ENCODE measurements at places on chromosomes 1 and 21. TPM values are rescaled to one million over a fixed set of nuclear protein-coding genes. Genes with fewer than 3 reads are reported as not detected.
A peak's percentile ranks its signal among the peaks of the same experiment; 100 is the strongest.

The HCRTR1 gene
- total RNA-seq, result not detected

DNA sequence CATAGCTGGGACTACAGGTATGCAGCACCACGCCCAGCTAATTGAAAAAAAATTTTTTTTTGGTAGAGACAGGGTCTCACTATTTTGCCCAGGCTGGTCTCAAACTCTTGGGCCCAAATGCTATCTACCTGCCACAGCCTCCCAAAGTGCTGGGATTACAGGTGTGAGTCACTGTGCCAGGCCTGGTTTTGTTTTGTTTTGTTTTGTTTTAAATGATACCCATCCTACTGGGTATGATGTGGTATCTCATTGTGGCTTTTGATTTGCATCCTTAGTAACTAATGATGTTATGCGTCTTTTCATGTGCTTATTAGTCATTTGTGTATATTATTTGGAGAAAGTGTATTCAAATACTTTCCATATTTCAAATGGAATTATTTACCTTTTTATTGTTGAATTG is 142.3 kb downstream of the VPS13D start:
- no peaks in the 10 kb centered on the region for H3K27me3 ChIP-seq
- DNase-seq, result no peak
- no peaks in the 10 kb centered on the region for H3K36me3 ChIP-seq
- peaks cover 6% of the 10 kb centered on the region for H3K4me1 ChIP-seq
- H3K4me3 ChIP-seq, result no peak overlapping the region

GRCh38 chr1:966135-966703 is at the start of gene PLEKHN1:
PLEKHN1 (plus strand) TSS chr1:966482; CDS start chr1:966532, 50 bp downstream.
- H3K4me3 ChIP-seq, result peak within 1 kb of the TSS; percentile 34
- H3K4me1 ChIP-seq, result peaks cover 9% of the 10 kb centered on the region
- peak within 1 kb of the TSS; percentile 89 for H3K27ac ChIP-seq
- peak; percentile 83 for DNase-seq
- H3K36me3 ChIP-seq, result no peaks in the 10 kb centered on the region

DNA sequence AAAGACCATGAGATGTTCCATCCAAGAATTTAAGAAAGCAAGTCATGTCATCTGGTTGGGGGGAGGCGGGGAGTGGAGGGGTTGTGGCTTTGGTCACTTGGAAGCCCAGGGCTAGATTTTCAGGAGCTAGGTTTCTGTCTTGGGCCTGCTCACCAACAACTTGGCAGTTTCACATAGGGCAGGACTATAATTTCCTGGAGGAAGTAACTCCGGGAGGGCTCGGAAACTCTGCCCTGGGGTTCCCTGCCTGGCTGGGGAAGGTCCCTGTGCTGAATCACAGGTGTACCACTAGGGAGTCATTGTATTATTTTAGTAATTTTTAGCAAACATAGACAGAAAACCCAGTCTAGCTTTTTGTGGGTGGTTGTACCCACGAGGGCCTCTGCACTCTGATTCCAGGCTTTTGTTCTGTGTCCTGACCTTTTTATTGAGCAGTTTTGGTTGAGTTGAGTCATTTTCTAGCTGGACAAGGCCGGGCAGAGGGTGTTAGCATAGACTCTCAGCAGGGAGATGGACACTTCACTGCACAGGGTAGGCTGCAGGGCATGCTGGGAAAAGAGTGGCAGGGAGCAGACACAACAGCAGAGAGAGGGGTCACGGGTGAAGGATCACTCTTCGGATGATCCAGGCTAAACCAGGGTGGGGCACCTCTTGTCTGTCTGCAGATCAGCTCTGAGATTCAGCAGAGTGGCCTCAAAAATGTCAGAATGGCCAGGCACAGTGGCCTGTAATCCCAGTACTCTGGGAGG is 144.7 kb downstream of the GRIK3 start:
- H3K4me1 ChIP-seq, result no peaks in the 10 kb centered on the region
- H3K36me3 ChIP-seq, result no peaks in the 10 kb centered on the region
- no peak overlapping the region for H3K27ac ChIP-seq
- DNase-seq, result no peak

- peaks cover 6% of the 10 kb centered on the region for H3K4me1 ChIP-seq
- no peak overlapping the region for H3K4me3 ChIP-seq
- H3K27ac ChIP-seq, result no peak overlapping the region
Measured at GRCh38 chr1:11684070-11684469, 3.1 kb upstream of the MAD2L2 start.

All from pancreas (tissue), 10 donors.